Camera-type eye (tissue), 1 donor: ENCODE measurements at places on chromosomes 7 and 10. TPM values are rescaled to one million over a fixed set of nuclear protein-coding genes. Genes with fewer than 3 reads are reported as not detected.

Gene SLC13A1
- not detected for total RNA-seq

Gene INPP5A
- total RNA-seq, result 51.6 TPM

Gene EBLN1
- not detected for total RNA-seq

Gene IL2RA
- 0.44 TPM for total RNA-seq

Gene GIMAP7
- 4.1 TPM for total RNA-seq

Gene ITPRID1
- 0.11 TPM for total RNA-seq

Gene AIFM2
- 3.6 TPM for total RNA-seq

Gene HGF
- total RNA-seq, result 10.9 TPM

Gene EBF3
- total RNA-seq, result 28.6 TPM

Gene AS3MT
- 15.9 TPM for total RNA-seq

Gene PPIF
- total RNA-seq, result 14.0 TPM

Gene ACHE
- total RNA-seq, result 25.7 TPM

Gene RTKN2
- total RNA-seq, result 13.4 TPM

Gene CFAP70
- 4.9 TPM for total RNA-seq

Gene WNT8B
- 0.16 TPM for total RNA-seq

Gene VIPR2
- total RNA-seq, result 13.5 TPM

Gene KIAA1217
- total RNA-seq, result 61.4 TPM
